ENCODE measurements at places on chromosomes 3 and 15.

GRCh38 chr3:115052906-115053305 is 94.2 kb downstream of the ZBTB20 start:
- no peak for DNase-seq

- DNase-seq: peak; percentile 16
Measured at GRCh38 chr3:149393345-149394160, 16.1 kb upstream of the TM4SF1 start.

GRCh38 chr15:71242292-71242691 is 127.0 kb downstream of the THSD4 start:
- DNase-seq: no peak

DNA sequence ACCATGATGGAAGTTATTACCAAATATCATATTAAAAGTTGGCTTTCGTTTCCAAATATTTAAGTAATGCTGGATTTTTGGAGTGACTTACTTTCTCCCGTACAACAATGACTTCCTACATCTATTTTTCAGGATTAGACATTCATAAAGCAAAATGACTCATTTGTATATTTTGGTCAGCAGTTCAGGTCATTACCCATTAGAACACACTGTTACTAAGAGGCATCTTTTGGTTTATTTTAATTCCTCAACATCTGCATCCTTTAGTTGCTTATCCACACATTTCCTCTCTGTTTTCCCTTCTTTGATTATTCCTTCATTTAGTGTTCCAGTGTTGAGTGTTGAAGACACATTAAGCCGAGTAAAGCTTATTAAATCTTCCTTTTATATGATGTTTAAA is 348.2 kb downstream of the NAALADL2 start:
- DNase-seq: no peak

DNA sequence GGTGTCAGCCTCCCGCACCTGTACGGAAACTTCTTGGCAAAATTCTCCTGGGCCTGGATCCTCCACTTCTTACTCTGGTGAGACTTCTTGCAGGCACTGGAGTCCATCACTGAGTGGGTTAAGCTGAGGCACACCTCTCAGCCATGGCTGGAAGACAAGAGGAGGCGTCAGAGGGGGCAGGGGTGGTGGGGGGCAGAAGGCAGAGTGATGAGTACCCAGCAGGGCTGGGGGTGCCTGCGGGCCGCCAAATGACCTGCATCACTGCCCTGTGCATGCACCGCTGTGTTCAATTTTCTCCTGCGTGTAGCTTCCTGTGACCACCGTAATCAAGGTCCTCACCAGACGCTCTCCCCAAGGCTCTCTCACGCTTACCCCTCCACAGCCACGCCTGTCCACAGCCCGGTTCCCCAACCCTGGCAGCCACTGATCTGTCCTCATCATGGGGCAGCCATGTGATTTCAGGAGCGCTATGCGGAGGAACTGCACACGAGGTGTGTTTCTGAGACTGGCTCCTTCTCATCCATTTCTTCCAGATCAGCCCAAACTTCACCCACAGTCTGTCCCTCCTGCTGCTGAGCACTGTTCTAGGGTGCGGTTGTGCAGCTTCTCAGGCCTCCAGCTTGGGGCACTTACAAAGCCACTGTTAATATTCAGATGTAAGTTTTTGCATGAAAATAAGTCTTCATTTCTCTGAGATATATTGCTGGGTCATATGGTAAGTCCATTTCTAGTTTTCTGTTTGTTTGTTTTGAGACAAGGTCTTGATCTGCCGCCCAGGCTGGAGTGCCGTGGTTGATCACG is 5.2 kb downstream of the C3orf22 start:
- DNase-seq: no peak

GRCh38 chr15:63308491-63308890 is 31.1 kb downstream of the APH1B start:
- no peak for DNase-seq

DNA sequence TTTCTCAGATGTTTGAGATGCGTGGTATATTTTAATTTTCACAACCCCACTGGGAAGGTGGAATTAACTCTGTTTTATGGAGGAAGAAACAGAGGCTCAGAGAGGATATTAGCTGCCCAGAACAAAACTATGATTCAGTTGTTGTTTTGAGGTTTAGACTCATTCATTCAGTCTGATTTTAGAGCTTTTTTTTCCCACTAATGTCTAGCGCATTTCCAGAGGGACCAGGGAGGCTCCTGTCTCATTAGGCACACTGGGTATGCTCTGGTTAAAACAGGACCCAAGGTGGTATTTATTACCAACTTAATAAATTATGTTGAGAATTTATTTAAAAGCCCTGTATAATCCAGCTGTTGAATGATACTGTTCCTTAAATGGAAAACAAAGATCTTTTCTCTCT is 272.0 kb upstream of the RGMA start:
- no peak for DNase-seq

DNA sequence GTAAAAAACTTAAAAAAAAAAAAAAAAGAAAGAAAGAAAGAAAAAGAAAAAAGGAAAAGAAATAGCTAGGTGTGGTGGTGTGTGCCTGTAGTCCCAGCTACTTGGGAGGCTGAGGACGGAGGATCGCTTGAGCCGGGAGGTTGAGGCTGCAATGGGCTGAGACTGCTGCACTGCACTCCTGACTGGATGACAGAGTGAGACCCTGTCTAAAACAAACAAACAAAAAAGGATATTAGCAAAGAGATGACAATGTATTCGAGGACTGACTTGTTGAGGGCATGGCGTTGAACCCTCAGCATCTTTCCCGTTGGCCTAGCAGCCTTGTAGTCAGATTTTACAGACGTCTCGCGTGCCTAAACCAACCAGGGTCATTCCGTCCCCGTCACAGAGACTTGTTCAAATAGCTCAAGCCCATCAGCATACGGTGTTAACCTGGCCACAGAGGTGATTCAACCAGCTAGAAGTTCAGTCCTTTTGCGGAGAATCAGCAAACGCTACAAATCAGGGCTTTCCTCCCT is 528 bp upstream of the NIT2 start:
- no peak for DNase-seq

GRCh38 chr3:13073326-13074005 is at the start of gene IQSEC1:
IQSEC1 (minus strand) TSS chr3:13073429; CDS start chr3:13073014, 415 bp downstream.
- DNase-seq: peak; percentile 61

DNA sequence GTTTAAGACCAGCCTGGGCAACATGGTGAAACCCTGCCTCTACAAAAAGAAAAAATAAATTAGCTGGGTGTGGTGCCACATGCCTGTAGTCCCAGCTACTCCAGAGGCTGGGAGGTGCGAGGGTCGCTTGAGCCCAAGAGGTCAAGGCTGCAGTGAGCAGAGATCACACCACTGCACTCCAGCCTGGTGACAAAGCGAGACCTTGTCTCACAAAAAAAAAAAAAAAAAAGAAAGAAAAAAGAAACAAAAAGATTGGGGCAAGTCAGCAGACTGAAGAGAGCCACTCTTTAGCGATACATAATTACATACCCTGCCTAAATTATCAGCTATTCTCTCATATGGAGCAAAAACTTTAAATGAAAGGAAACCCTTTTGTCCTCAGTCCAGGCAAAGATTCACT is 53.6 kb upstream of the MAP3K13 start:
- no peak for DNase-seq

- no peak for DNase-seq
Measured at GRCh38 chr3:65899226-65899625, 139.5 kb downstream of the MAGI1 start.

DNA sequence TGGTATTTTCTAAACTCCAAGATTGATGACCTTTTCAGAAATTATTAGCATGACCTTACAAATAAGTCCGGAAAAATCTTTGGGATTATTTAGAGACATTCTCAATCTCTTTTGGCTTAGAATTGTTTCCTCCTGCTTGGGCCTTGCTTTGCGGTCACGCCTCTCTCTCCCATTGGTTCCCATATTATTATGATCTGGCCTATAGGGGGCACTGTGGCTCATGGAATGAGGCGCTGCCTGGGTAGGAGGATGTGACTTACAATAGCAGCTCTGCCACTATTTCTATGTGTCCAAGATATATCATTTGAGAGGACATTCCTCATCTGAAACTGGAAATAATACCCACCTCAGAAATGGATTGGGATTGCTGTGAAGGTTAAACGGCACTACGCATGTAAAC is 464.9 kb downstream of the MFSD1 start:
- DNase-seq: no peak

- peak; percentile 31 for DNase-seq
Measured at GRCh38 chr3:354432-354831, 157.9 kb downstream of the CHL1 start.

- DNase-seq: no peak
Measured at GRCh38 chr3:124428372-124429128, 301.7 kb upstream of the UMPS start.

DNA sequence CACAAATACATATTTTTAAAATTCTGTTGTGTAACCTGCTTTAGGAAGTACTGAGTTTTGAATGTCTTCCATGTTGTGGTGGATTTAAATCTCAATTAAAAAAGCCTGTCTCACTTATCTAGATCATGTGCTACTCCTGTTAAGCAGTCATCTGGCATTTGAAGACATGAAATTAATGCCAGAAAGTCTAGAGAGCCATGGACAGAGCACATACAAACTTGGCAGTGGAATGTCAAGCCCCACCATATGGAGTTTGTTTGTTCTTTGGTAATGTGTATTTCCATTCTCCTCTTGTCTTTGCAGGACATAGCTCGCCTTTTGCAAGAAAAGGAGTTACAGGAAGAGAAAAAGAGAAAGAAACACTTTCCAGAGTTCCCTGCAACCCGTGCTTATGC is 39.3 kb upstream of the UTS2B start:
- no peak for DNase-seq

DNA sequence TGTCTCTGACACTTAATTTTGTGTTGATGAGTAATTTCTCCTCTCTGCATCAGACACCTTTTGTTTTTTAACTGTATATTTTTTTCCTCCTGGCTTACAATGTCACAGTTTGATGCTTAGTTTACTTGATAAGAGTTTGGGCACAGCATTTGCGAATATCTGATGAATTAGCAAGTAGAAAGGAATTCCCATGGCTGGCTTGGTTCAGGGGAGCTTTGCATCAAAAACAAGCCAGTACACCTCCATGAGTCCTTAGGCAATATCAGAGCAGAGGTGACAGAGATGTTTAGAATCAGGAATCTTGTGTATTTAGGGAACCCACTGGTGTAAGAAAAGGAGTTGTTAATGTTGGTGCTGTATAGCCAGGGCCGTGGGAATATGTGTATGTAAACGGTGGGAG is 9.3 kb downstream of the ARHGEF26 start:
- no peak for DNase-seq

DNA sequence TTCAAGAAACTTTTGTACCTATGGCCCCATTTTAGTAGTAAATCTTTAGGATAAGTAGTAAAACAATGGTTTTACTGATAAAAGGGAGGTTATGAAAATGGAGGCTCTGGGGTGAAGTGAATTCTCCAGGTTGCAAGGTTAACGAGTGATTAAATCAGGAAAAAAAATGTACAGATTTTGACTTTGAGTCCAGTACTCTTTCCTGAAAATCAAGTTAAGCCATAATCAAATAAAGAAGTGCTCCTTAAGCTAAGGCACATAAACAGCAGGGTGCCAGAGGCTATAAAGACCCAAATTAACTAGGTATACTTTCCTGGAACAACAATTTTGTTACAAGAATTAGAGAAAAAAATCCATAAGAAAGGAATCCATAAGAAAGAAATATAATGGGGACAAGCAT is 114.7 kb downstream of the DPH6 start:
- no peak for DNase-seq

DNA sequence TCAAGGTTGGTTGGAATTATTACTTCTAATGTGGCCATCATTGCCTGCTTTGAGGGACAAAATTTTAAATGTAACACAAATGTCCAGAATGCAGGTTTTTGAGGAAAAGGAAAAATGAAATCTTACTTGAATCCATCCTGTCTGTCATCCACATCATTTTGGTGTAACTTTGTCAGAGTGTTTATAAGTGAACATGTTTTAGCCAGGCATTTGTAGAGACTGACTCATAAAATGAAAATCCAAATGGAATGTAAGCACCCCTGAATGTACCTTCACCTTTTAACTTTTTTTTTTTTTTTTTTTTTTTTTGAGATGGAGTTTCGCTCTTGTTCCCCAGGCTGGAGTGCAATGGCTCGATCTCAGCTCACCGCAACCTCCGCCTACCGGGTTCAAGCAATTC is 141.8 kb upstream of the BNIP2 start:
- no peak for DNase-seq

- DNase-seq: peak; percentile 75
Measured at GRCh38 chr3:13657660-13658435, 108.9 kb downstream of the FBLN2 start.

DNA sequence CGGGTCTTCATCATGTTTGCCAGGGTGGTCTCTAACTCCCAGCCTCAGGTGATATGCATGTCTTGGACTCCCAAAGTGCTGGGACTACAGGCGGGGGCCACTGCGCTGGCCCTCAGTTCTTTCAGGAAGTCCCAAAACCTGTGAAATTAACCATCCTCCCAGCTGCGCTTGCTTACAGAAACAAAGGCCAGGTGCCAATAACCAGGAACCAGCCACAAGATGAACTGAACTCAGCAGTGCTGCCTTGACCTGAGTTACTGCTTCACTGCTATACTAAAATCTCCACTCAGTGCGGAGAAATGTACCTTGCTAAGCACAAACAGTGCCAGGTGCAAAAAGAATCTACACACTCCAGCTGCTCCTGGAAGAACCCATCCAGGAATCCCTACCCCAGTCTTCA is 3.9 kb upstream of the GCHFR start:
- no peak for DNase-seq

DNA sequence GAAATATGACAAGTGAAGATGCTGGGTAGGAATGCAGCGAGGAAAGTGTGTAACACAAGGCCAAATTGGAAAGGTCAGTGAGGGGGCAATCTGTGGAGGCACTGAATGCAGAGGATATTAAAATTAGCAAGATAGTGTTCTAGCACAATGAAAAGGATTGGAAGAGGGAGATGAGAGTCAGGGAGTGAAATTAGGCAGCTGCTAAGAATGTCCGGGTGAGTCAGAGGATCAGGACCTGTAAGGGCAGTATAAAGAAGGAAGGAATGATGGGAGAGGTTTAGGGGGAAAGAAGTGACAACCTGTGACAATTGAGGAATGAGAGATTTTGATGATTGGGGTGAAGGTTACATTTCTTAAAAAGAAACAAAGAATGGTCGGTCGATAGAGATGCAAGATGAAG is 103.5 kb downstream of the UBE3A start:
- DNase-seq: no peak

DNA sequence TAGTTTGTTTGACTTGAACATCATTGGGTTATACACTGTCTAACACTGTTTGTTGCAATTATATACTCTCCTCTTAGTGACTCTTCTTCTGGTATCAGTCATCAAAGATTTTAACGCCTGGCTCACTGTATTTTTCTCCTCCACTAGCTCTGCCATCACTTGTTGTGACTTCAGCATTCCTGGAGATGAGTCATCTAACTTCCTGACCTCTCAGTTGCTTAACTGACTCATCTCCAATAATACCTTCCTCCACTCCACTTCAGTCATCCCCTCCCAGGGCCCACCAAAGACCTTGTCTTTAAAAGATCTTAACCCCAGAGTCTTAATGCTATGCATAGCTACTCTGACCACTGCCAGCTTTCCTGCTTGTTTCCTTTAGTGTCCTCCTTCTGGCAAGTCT is 28.6 kb upstream of the CLSTN2 start:
- DNase-seq: no peak

GRCh38 chr3:108518895-108519294 is 8.5 kb upstream of the MYH15 start:
- no peak for DNase-seq
